ENCODE measurements at places on chromosomes 12 and 14.
A peak's percentile ranks its signal among the peaks of the same experiment; 100 is the strongest.

GRCh38 chr14:50001151-50001998, 108.5 kb downstream of the ARF6 start:
- DNase-seq: peak; percentile 94

DNA sequence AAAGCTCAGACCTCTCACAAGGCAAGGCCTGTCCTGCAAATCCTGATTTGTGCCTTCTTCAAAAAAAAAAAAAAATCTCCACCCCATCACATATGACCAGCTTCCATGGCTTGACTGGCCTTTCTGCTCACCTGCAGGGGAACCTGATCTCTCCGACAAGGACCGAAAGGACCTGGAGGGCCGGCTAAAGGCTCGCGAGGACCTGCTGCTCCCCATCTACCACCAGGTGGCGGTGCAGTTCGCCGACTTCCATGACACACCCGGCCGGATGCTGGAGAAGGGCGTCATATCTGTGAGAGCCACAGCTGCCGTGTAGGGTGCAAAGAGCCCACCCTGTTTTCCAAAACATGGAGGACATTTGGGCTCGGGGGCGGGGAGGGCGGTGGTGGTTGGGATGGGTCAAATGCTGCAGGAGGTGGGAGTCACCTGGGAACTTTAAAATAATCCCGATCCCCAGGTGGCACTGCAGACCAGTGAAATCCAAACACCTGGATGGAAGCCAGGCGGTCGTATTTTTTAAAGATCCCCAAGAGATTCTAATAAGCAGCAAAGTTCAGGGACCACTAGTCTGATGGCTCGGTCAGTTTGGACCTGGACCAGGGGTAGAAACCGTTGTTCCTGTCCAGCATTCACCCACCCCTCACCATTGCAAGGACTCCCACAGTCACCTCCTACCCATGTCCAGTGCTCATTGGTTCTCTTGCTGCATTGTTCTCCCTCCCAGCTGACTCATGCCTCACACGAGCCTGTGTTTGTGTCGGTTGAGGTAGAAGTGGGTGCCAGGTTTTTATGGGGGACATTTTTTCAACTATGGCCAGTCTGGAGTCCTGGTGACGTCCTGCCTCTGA, 44.8 kb downstream of the FOXN4 start:
- no peak for DNase-seq

- DNase-seq: no peak
Measured at GRCh38 chr12:113591480-113591974, 119.9 kb upstream of the LHX5 start.

DNA sequence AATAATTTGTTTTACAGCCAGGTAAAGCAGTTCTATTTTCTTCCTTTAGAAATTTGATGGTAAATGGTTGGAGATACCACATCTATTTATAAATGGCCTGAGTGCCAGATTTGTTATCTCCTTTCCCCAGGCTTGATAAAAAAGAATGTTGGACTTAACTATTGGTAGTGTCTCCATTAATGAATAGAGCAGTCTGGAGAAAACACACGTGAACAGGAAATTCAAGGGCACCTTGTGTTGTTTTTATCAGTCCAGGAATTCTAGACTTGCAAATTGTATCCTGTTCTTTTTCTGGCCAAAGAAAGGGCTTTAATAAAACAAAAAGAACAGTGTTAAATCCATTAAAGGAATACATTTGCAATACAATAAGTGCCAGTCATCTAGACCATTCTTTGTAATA, 40.8 kb upstream of the BMAL2 start:
- no peak for DNase-seq

DNA sequence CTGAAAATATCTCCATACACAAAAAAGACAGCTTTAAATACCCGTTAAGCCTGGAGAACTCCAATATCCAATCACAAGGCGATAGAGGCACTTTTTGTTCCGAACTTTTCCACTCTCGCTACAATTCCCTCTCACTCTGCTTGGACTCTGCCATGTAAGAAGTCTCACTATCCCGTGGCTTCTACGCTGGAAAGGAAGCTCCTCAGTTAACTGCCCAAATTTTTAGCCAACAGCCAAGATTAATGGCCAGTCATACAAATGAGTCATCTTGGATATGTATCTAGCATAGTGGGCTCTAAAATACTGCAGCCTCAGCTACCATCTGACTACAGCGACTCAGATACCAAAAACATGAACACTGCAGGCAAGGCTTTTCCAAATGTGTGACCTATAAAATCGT, 45.5 kb upstream of the RERGL start:
- no peak for DNase-seq

GRCh38 chr12:124691429-124691828, 124.0 kb upstream of the NCOR2 start:
- no peak for DNase-seq

- DNase-seq: no peak
Measured at GRCh38 chr12:117538032-117538690, 176.7 kb upstream of the NOS1 start.

DNA sequence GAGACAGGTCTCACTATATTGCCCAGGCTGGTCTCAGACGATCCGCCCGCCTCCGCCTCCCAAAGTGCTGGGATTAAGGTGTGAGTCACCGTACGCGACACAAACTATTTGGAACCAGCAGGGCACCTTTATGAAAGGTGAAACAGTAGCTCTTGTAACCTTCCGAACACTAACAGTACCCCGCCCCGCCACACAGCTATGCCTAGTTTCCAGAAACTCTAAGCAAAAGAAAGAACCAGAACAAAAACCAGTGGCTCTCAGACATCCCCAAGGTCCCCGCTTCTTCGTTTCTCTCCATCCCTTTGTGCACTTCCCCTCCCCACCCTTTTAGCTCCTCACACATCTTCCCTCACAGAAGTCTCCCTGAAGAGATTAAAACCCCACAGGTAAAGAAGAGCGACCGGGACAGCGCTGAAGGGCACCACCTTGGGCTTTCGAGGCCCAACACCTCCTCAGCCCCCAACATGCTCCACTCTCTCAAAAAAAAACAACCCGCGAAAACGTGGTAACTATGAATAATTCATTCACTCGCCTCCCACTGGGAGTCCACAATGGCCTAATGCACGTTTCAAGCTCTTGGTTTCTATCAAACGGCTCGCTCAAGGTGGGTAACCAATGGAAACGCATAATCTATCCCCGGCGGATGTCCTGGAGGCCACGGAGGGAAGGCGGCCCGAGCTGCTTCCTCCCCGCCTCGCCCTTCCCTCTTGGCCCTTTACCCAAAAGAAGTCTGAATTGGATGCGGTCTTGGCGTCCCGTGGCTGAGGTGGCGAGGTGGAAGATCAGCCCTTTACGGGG, 877 bp downstream of the BAG5 start:
- DNase-seq: no peak

DNA sequence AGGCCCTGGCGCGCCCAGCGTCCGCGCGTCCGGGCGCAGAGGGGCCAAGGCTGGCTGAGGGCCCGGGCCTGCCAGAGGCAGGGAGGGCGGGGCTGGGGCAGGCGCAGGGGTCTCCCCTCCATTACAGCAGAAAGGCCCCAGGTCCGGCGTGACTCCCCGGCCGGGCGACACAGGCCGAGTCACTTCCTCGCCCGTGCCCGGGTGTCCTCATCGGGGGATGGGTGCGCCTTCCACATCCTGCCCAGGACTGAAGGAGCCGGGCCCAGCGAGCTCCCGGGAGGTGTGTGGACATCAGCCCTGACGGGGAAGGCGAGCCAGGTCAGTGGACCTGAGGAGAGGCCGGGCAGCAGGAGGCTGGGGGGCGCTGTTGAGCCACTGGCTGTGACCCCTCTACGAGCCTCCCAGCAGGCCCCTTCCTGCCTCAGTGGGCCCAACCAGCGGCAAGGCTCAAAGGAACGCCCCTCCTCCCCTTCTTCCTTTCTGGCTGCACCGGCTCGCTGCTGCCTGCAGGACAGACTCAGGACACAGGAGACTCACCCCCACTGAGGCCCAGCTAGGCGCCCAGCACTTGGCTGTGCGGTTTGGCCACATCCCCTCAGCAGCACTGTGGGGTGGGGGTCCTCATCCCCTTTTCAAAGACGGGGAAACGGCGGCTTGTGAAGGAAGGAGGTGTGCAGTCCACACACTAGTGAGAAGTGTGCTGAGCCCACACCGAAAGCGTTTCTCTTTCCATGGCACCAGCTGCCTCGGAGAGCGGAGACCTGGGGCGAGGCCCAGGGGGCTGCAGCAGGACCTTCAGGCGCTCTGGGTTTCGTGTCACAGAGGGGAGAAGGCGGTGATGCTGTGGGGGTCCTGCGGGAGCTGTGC, 606 bp downstream of the TNFAIP2 start:
- no peak for DNase-seq

- peak; percentile 44 for DNase-seq
Measured at GRCh38 chr12:100668945-100669536, 95.6 kb downstream of the GAS2L3 start.

Measured in C1 segment of cervical spinal cord (tissue), 14 donors.